ENCODE measurements at places on chromosomes 4 and X.

- no peak for DNase-seq
Observed at GRCh38 chr4:11138964-11139363, 289.7 kb downstream of the HS3ST1 start.

DNA sequence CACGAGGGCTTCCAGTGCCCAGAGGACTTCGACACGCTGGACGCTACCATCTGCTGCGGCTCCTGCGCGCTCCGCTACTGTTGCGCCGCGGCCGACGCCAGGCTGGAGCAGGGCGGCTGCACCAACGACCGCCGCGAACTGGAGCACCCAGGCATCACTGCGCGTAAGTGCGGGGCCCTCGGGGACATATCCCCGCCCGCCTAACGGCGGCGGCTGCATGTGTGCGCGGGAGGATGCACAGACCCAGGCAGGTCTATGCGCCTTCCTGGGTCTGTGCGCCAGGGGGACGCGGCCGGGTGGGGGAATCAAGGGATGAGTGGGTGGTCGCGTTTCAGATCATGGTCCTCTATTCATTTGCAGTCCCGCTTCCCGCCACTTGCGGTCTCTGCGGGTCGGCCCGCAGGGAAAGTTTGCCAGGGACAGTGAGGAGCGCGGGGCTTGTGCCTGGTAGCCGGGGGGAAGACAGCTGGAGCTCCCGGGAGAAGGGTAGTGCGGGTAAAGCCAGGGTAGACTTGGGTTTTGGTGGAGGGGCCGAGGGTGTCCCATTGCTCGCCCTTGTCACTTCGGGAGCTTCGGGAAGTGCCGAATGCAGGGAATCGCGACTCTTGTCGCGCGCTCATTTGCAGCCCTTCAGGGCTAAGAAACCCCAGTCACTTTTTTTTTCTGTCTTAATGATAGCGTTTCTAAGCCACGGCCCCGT, 1.0 kb downstream of the SHISA3 start:
- peak; percentile 2 for DNase-seq

- no peak for DNase-seq
Observed at GRCh38 chrX:134426281-134426680, 33.7 kb upstream of the HPRT1 start.

DNA sequence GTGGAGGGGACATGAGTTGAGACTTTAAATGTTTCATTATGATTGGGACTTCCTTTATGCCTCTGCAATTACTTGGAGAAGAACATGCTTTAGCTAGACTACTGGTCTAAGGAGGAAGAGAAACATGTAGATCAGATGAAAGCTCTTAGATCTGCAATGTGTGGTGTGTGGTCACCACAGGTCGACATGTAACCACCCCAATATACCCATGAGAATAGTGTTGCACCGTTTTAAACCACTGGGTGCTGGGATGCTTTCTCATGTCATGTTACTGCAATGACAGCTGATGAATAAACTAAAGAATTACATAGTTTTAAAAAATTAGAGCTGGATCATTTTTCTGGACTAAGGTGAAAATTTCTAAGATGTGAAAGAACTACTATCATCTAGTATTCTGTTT, 1039.7 kb downstream of the RAPGEF2 start:
- no peak for DNase-seq

- no peak for DNase-seq
Observed at GRCh38 chrX:23670528-23670927, 3.2 kb downstream of the PRDX4 start.

DNA sequence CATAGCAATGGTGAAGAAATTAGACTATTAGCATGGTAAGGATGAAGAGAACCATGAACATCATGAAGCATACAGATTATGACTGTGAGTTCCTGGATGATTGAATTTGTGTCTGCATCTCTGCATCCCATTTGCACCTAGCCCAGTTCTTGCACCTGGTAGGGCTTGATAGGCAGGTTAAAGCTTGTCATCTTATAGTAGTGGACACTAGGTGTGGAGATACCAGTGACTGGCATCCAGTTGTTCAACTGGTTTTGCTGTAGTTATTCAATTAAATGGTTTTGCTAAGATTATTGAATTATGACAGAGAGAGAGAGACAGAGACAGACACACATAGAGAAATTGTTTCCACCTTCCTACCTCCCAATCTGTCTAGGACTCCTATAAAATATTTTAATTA, 5.0 kb downstream of the ADH7 start:
- no peak for DNase-seq

DNA sequence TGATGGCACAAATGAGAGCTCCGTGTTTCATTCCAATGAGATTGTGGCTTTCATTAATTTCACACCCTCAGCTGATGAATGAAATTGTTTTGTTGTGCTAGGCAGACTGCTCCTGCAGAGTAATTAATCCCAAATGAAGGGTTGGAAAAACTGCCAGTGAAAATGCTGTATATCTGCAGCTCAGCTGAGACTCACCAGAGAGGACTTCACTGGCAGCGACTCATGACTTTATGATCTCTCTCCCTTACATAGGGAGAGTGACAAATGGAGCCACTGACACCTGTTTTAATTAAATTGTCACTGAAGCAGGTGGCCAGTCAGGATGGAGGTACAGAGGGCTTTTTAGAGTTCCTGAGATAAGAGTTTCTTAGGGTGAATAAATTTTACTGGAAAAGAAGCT, 24.8 kb downstream of the GRXCR1 start:
- no peak for DNase-seq

- no peak for DNase-seq
Observed at GRCh38 chr4:3255611-3256186, 6.7 kb downstream of the MSANTD1 start.

GRCh38 chr4:89511776-89512175, 204.2 kb upstream of the GPRIN3 start:
- no peak for DNase-seq

DNA sequence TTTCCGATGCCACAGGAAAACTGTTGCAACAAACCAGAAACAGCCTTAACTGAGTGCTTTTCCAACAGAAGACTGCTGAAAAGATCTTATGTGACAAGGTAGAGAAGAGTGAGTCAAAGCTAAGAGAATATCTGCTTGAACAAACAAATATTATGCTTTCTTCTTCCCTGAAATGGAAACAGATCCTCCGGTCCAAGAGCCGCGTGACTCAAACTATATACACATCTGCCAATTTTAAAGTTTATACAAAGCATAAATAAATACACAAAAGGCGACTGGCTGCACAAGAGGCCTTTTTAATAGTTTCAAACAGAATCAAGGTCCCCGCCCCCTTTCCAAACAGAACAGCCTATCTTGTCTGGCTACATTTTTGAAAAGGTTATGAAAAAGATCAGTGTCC, 329.7 kb upstream of the F9 start:
- DNase-seq = no peak

GRCh38 chr4:88143504-88143903, 14.9 kb downstream of the ABCG2 start:
- DNase-seq = no peak

DNA sequence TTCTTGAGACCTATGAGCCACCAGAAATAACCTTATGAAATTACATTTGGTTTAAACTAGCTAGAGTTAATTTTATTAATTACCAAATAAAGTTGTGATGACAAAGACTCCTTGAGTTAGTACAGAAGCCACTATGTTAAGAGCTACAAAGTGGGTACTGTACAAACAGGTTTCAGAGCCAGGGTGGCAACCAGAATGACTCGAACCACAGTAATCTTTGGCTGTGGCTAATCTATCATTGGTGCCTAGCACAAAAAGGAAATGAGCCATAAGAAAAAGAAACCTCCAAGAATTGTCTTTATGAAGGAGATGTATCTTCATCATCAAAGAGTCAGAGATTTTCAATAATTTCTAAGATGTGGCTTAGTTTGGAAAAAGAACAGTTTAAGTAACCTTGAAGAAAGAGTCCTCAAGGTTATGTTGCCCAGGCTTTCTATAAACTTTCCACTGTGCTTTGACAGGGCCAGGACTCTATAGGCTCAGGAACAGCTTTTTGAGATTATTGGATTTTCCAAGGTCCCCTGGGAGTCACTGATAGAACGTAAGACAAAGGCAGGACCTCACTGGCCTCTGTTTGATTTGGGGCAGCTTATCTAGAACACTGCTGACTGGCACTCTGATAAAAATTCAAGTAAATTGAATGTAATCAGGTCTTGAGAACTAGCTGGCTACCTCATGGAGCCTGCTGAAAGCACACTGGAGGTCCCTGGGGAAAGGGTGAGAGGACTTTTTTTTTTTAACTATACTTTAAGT, 777.7 kb downstream of the STIM2 start:
- DNase-seq = no peak

DNA sequence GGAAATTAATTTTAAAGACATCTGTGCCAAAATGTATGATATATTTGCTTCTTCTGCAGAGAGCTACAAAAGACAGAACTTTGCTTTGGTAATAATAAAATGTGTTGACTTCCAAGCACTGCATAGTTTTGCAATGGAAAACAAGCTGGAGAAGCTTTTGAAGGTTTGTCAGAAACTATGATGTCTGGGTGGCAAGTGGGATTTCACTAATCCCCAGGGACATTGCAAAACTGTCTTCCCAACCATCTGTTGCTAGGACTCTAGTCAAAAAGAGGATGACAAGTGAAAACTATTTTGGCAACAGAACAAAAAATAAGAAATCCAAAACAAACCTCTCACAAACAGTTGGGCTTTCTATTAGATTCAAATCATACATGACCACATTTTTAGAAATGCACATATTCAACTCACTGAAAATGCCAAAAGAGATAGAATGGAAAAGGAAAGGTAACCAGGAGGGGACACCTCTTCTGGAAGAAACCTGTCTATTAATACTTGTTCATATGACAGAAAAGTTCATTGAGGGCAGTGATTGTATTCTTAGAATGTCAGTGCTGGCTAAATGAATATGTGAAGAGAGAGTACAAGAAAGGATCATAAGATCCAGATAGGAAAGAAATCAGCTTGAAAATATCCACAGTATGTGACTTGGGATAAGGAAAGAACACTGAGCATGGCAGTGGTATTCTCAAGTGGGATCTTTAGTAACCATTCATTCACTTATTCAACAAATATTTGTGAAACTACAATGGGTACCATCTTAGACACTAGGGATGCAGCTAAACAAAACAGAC, 228.0 kb downstream of the RASL11B start:
- no peak for DNase-seq

- DNase-seq = no peak
Observed at GRCh38 chrX:12910423-12911121, 4.2 kb downstream of the TLR8 start.

DNA sequence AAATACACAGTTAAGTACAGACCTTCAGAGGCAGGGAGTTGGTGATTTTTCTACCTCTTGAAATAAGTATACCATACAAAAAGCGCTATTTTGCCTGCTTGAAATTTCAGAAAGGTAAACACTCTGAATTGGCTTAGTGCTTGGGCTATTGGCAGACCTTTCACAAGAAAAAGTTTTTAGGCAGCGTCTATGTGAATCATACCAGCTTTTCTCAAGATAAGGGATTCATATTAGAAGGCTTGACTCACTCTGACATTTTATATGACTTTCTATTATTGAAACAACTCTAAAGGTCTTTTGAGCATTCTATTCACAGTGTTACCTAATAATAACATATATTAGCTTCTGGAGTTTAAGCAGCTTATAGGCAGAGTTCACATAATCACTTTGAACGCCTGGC, 286.4 kb upstream of the FAT1 start:
- DNase-seq = no peak

- DNase-seq = no peak
Observed at GRCh38 chrX:17403189-17403691, 28.2 kb downstream of the NHS start.

DNA sequence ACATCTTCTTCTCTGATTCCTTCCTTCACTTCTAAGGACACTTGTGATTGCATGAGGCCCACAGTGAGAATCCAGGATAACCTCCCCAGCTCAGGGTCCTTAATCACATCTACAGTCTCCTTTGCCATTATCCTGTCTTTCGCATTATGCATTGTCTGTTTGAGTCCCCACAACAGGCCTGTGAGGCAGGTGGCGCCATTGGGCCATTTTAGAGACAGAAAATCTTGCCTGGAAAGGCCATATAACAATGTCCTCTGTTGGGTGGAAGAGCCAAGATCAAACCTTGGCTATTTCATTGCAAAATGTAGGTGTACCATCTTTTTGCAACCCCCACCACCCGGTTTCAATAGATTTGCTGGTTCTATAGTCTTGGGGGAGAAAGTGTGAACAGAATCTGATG, 11.8 kb upstream of the DCUN1D4 start:
- peak; percentile 35 for DNase-seq

DNA sequence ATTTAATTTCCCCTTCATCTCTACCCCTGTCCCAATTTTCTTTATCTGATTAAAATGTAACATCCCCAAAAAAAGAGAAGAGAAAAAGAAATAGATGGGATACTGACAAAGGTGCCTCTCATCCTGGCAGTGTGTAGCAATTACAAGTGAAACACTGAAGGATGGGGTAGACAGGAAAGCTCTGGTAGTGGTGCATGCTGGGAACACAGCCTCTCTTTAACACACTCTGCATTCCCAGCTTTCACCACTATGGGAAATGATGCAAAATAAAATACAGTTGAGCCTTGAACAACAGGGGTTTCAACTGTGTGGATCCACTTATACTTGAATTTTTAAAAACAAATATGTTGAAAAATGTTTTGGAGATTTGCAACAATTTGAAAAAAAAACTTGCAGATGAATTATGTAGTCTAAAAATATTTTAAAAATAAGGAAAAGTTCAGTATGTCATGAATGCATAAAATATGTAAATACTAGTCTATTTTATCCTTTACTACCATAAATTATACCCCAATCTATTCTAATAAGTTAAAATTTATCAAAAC, 239.2 kb upstream of the DDX53 start:
- no peak for DNase-seq

- DNase-seq = no peak
Observed at GRCh38 chr4:40557736-40558135, 71.9 kb downstream of the RBM47 start.

DNA sequence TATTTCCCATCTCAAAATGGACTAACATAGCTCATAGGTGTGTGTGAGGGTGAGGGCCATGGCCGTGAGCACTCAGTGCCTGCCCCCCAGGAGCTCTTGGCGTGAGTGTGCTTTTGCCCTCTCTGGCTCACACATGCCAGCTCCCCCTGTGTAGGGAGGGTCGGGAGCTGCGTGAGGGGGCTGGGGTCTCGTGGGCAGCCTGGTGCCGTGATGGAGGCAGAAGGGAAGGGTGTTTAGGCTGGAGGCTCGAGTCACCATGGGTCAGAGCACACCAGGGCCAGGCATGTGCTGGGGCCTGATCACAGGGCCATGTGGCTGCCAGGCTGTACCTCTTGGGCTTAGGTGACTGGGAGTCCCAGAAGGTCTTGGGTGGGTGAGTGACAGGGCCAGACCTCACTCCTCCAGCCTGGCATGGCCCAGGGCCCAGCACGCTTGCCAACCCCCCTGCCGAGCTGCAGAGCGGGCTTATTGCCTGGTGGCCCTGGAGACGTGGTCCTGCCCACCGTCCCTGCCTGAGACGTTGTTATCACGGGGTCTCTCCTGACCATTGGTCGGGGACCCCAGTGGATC, 44.0 kb downstream of the ADRA2C start:
- DNase-seq = no peak

- no peak for DNase-seq
Observed at GRCh38 chrX:18543738-18544137, 118.3 kb downstream of the CDKL5 start.

- peak; percentile 57 for DNase-seq
Observed at GRCh38 chr4:140609548-140610425, 41.0 kb upstream of the UCP1 start.
